Activated T-helper 1 cell treated with anti-CD3 and anti-CD28 coated beads, Interleukin-12 subunit alpha, Interleukin-12 subunit beta, Interleukin-2, Interleukin-4 antibody, amounts not matched to agents 30 ng/mL and 10 ng/mL and 1 ng/mL, durations not matched to agents 14 hours and 24 hours and 36 hours (primary cell): ENCODE measurements at places on chromosomes 2 and 18. TPM values are rescaled to one million over a fixed set of nuclear protein-coding genes. Genes with fewer than 3 reads are reported as not detected.

The LYG2 gene
- total RNA-seq, result not detected in 2 replicates

The GCKR gene
- total RNA-seq, result not detected in 2 replicates

The AGPS gene
- total RNA-seq, result 70.1 and 71.8 TPM in 2 replicates

The GAL3ST2 gene
- total RNA-seq, result 0.51 and 0.60 TPM in 2 replicates

The AQP12A gene
- not detected in 2 replicates for total RNA-seq

The FBXO15 gene
- 0.83 and 1.0 TPM in 2 replicates for total RNA-seq

The ECEL1 gene
- total RNA-seq, result 0.12 TPM in 1 of 2 replicates, not detected in the other

The COL4A4 gene
- not detected in 2 replicates for total RNA-seq

The CCDC148 gene
- total RNA-seq, result 0.36 TPM in 1 of 2 replicates, not detected in the other

The PDCL3 gene
- total RNA-seq, result 39.2 and 45.5 TPM in 2 replicates

The CFAP221 gene
- not detected in 2 replicates for total RNA-seq

The ALLC gene
- not detected in 2 replicates for total RNA-seq

The SCN3A gene
- not detected in 2 replicates for total RNA-seq
